ENCODE measurements at places on chromosomes 6 and 20. TPM values are rescaled to one million over a fixed set of nuclear protein-coding genes. Genes with fewer than 3 reads are reported as not detected.

- DNase-seq, result no peak
These were observed 45.1 kb downstream of the KIAA0319 start for GRCh38 chr6:24600903-24601302.

Gene MEI4
- 0.23 TPM for total RNA-seq

Gene BHLHE23
- 0.38 TPM for total RNA-seq

Gene PHACTR1
- 17.3 TPM for total RNA-seq

Gene FAM83C
- total RNA-seq, result not detected
